NB4 (cell line): ENCODE measurements at places on chromosomes 6 and 20.

- no peak for DNase-seq
These were observed 80.4 kb upstream of the RIPOR2 start for GRCh38 chr6:25016014-25016720.

DNA sequence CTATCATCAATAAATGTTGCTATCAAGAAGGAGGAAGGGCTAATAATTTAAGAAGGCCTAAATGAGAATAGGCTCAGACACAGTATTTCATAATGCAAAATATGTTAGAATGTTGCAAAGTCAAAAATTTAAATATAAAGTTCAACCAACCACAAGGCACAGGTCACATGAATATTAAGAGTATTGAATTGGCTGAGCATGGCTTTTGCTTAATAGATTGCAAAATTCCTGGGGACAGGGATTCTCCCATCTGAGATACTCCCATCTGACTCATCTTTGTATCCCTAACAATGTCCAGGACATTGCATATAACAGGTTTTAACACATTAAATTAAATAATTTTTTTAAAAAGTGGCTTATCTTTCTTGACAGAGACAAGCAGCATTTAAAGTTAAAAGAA is 32.9 kb upstream of the UTRN start:
- no peak for DNase-seq

- peak; percentile 65 for DNase-seq
These were observed 81.6 kb upstream of the KHDRBS2 start for GRCh38 chr6:62367601-62368000.

DNA sequence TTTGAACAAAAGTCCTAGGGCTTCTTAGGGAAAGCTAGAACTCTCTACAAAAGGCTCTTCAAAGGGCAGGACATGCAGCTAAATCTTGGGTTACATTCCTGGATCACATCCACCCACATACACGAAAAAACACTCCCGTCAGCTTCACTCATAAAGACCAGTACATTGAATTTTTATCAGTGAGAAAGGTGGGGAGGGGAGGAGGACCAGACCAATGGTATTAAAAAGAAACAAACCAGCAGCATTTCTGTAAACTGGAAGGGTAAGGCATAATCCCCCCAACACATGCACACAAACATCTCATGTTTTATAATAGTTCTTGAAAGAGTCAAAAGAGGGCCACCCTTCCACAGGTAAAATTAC is 31.6 kb downstream of the MYLK4 start:
- DNase-seq = no peak

DNA sequence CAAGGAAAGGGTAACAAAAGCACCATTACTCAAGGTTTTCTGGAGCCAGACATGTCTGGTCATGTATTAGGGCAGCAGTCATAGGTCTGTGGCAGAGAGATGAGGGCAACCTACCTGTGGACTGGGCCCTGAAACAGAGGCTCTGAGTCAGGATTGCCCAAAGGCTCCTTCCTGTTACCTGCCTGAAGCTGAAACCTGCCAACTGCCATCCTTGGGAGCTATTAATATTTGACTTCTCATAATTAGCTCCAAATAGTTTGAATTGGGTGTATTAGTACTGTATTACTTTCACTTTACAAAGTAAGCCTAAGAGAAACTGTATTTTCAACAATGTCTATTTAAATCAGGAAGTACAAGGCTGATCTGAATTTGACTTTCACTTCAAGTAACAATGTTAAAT is 72.0 kb upstream of the TBX18 start:
- DNase-seq = no peak

GRCh38 chr6:111548368-111548767 is 57.3 kb downstream of the TRAF3IP2 start:
- DNase-seq = no peak

- DNase-seq = no peak
These were observed 374.2 kb upstream of the FLRT3 start for GRCh38 chr20:14711652-14712051.

DNA sequence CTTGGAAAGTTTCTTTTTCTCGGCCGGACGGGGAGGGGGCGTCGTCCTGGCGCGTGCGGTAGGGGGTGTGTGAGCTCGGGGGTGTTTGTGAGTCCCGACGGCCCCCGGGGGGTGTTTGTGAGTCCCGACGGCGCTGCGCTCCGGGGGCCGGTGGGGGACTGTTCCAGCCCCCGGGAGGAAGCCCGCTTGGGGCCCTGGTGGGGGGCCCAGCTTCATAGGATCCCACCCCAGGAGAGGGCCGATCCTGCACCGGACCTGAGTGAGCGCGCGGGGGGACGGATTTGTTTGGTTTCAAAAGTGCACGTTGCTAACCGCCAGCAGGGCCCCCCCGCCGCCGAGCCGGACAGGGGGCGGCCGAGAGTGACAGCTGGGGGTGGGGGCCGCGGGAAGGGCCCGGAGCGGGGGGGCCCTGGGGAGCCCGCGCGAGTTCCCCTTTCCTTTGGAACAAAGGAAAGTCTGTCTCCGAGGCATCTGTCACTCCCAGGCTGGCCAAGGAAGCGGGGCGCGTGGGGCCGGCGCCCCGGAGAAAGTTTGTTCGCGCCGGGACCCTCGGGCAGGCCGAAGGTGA is 485 bp downstream of the TGIF2 start:
- peak; percentile 86 for DNase-seq

- no peak for DNase-seq
These were observed 107.0 kb downstream of the ERMARD start for GRCh38 chr6:169858293-169858934.

- DNase-seq = no peak
These were observed 497.1 kb upstream of the ARID1B start for GRCh38 chr6:156280065-156280464.

- no peak for DNase-seq
These were observed 18.1 kb downstream of the PXDC1 start for GRCh38 chr6:3733321-3733925.

DNA sequence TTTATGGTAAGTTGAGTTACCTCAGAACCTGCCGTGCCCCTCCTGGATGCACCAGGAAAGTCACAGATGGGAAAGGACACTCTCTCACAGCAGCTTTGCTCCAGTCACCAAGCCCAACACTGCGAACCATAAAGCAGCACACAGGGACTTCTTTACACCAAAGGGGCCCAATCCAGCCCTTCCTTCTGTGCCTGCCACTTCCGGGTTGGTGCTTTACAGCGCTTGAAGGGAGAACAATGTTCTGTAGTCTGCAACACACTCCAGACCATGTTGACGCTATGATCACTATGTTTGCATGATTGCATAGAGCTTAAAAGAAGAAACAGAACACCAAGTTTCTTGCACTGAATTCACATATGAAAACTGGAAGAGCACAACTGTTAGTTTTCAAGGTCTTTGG is 57.1 kb downstream of the SERAC1 start:
- DNase-seq = no peak

DNA sequence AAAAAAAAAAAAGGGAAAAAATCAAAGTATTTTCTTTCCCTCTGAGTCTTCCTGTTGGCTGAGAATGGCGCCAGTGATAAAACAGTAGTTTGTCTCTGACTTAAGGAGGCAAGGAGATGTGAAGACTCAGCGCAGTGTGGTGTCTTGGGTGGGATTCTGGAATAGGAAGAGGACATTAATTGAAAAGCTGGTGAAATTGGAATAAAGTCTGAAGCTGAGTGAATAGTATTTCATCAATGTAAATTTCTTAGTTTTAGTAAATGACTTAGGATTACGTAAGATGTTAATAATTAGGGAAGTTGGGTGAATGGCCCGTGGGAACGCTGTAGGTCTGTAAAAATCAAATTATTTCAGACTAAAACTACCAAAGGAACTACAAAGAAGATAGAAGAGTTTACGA is 122.8 kb upstream of the ZNF217 start:
- DNase-seq = peak; percentile 50

DNA sequence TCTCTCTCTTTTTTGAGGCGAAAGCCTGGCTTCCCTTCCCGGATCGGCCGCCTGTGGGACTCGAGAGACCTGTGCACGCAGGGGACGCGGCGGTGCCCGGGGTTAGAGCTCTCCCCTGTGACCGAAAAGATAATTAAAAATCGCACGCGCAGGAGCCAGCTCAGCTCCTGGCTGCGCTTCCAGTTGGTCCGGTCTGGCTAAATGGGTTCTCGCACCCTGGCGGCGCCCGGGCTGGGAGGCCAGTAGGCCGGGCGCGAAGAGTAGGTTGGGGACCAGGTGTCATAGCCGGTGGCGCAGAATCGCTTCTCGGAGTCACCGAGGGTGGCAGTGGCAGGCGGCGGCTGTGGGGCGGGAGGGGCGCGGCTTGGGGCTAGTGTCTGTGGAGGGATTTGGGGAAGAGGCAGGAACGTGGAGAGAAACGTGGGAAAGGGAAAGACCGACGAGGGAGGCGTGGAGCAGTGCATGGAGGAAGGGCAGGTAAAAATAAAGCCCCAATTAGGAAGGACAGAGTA is 41.9 kb upstream of the SUPT3H start:
- DNase-seq = peak; percentile 89

GRCh38 chr20:25481235-25481917 is 73.9 kb downstream of the GINS1 start:
- no peak for DNase-seq

DNA sequence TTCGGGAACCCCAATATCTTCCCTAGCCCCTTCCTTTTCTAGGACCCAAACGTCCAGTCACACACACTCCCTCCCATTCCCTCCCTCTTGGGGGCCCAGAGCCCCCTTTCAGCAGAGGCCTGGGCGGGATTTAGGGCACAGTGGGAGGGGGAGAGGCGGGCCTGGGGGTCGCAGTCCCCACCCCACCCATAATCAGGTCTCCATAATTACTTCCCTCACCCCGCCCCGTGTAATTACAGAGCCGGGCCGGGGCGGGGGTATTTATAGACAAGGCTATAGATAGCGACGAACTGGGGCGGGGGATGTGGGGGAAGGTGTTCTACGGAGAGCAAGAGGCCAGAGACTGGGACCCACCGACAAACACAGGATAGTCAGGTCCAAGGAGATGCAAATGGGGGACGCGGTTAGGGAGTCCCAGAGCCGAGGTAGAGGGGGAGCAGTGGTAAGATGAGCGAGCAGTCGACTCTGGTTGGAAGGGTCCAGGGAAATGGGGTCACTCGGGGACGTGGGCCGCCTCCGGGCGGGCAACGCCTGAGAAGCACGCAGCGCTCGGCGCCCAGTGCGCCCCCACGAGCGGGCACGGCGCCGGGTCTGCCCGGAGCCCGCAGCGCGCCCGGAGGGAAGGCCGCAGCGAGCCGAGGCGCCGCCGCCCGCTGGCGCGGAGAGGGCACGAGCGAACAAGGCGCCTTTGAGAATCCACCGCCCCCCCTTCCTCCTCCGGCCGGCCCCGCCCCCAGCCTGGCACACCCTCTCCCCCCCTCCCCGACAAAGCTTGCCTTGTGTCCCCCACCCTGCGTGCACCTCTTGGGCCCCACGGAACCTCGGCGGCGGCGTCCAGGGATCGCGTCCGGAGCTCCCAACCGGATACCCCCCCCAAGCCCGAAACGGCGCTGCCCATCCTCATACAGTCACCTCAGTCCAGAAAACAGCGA is 670 bp upstream of the COL11A2 start:
- DNase-seq = no peak

GRCh38 chr6:51711876-51712275 is 375.5 kb downstream of the PKHD1 start:
- no peak for DNase-seq

DNA sequence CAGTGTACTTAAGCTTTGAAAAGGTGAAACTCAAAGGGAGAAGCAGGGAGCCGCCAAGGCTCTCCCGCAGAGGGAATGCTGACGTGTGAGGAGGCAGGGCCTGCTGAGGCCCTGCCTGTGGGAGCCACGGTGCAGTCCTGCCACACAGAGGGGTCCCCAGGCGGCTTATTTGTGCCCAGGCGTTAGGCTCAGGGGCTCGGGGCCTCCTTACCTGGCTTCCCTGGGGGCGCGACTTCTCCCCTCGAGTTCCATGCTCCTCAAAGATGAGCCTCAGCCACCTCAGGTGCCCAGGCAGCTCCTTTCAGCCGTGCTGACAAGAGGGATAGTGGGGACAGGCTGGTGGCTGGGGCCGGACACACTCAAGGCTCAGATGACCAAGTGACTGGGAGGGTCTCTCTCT is 2.2 kb upstream of the KIF25 start:
- DNase-seq = no peak

- no peak for DNase-seq
These were observed 10.5 kb downstream of the FAM120B start for GRCh38 chr6:170317076-170317475.

DNA sequence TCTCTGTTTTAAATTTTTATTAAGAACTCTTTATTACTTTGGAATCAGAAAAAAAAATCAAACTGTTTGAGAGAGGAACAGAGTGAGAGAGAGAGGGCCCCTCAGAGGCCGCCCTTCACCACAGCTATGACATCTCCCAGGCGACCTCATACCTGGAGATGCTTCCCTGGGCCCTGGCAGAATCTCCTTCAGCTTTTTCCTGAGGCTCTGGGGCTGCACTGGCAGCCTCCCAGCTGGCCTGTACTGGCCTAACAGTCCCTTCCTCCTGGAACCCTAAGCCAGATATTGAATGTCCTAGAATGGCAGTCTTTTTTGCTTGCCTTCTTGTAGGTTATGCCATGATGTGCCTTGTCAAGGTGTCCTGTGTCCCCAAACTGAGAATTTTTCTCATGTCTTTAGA is 13.7 kb downstream of the ABHD12 start:
- no peak for DNase-seq

DNA sequence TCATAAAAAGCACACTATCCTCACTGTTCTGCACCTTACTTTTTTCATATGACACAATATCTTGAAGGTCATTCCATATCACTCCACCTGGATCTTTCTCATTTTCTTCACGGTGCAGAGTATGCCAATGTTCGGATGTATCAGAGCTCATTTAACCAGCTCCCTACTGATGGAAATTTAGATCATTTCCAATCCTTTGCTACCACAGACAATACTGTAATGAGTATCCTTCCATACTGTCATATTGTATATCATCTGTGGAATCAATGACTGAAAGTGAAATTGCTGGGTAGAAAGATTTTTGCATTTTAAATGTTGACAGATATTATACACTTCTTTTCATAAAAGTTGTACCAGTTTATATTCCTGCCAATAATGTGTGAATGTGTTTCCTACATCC is 2.2 kb upstream of the RAB44 start:
- DNase-seq = no peak

DNA sequence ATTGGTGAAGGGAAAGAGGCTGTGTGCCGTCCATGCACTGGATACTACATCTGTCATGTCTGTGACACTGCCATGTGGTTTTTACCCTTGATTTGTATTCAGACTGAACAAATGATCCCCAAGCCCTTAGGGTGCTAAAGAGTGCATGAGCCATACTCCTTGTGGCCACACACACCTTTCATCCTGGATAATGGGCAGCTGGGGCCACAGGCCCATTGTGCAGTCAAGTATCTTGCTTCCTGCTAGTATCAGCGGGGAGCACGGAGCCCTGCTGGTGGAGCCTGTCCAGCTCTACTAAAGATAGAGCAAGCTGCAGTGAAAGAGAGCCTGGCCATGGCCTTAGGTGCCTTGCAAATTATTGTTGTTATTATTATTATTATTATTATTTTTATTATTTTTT is 75.1 kb downstream of the SLX4IP start:
- DNase-seq = peak; percentile 55
